ENCODE measurements at places on chromosomes 16 and 17.

GRCh38 chr16:77759201-77759600, 29.2 kb upstream of the VAT1L start:
- DNase-seq: peak; percentile 26

- DNase-seq: no peak
Observed at GRCh38 chr16:84378567-84378966, 10.2 kb downstream of the ATP2C2 start.

DNA sequence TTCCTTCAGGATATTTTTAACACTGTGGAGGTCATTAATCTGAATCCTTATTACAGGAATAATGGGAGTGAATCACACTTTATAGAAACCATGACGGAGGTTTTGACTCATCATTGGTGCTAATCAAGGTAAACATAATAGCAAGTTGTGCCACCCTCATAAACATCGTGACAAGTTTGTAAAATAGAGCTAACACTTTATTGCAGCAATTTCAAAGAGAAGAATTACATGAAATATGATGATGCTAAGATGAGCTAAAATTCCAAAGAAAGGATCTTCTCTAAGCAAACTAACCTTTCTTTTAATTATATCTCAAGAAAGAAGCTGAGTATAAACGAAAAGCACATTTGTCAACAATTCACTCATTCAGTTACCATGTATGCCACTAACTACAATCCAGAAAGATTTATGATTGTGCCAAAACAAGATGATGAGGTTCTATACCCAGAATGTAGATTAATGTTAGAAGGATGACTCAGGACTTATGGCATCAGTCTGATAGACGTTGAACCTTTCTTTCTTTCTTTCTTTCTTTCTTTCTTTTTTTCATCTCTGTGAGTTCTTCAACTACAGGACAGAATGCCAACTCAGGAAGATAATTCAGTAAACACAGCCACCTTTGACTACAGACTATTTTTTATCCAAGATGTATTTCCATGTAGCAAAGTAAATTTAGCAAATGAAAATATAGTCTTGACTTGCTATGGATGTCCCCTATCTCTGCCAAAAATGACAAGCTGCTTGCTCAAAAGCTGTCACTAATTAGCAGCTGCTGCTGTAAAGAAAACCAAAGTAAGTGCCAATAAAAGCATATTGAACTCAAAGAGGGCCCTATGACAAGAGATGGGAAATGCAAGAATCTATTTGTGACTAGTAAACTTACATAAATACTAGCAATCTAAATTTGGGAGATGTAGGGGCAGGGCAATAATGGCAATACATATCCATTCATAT, 23.3 kb downstream of the STAT5B start:
- no peak for DNase-seq

DNA sequence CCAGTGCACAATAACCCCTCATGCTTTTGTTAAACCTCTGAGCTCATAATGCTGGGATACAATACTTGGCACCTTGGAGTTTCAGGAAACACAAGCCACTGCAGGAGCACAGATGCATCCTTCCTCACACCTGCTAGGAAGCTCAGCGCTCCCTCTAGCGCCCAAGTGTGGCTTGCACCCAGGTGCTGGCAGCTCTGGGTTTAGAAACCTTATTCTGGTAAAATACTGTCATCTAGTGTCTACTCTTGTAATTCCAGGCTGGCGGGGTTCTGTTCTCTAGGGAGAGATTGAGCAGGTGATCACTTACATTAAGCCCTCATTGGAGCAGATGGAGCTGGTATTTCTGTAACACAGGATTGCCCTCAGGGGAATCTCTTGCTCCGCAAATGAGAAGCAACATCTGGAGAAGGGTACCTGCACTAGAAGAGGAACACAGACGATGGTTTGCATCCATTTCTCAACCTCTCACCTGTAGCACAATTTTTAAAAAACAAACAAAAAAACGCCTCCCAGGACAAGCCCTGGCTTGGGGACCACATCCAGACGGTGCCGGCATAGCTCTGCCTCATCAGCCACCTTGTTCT, 1.5 kb downstream of the CCL1 start:
- DNase-seq: peak; percentile 76

- DNase-seq: no peak
Observed at GRCh38 chr16:89641458-89642119, 15.9 kb downstream of the CHMP1A start.

DNA sequence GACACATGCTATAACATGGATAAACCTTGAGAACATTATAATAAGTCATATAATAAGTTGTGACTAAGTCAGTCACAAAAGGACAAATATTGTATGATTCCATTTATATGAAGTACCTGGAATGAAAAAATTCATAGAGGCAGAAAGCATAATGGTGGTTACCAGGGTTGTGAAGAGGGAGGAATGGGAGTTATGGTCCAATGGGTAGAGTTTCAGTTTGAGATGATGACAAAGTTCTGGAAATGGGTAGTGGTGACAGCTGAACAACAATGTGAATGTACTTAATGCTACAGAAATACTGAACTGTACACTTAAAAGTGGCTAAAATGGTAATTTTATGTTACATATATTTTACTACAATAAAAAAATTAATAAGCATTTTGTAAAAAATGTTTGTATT, 49.7 kb downstream of the MYO1D start:
- DNase-seq: no peak

DNA sequence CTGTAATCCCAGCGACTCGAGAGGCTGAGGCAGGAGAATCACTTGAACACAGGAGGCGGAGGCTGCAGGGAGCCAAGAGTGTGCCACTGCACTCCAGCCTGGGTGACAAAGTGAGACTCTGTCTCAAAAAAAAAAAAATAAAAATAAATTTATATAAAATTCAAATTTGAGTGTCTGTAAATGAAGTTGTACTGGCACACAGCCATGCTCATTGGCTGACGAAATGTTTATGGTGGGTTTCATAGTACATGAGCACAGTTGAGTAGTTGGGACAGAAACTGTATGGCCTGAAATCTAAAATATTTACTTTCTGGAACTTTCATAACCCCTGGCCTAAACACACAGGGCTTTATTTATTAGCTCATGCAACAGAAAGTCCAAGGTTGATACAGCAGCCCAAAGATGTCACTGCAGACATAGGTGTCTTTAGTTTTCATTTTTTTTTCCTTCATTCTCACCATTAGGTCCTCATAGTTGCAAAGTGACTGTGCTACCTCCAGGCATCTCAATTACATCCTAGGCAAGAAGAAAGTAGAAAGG, 355.3 kb downstream of the SLC39A11 start:
- no peak for DNase-seq

- no peak for DNase-seq
Observed at GRCh38 chr17:2964370-2964769, 99.0 kb downstream of the OR1D5 start.

GRCh38 chr17:4327606-4328005, 38.9 kb downstream of the UBE2G1 start:
- DNase-seq: no peak

- DNase-seq: no peak
Observed at GRCh38 chr16:49883076-49884014, 27.4 kb upstream of the ZNF423 start.

GRCh38 chr17:32943647-32944191, 15.8 kb downstream of the TMEM98 start:
- DNase-seq: peak; percentile 92

DNA sequence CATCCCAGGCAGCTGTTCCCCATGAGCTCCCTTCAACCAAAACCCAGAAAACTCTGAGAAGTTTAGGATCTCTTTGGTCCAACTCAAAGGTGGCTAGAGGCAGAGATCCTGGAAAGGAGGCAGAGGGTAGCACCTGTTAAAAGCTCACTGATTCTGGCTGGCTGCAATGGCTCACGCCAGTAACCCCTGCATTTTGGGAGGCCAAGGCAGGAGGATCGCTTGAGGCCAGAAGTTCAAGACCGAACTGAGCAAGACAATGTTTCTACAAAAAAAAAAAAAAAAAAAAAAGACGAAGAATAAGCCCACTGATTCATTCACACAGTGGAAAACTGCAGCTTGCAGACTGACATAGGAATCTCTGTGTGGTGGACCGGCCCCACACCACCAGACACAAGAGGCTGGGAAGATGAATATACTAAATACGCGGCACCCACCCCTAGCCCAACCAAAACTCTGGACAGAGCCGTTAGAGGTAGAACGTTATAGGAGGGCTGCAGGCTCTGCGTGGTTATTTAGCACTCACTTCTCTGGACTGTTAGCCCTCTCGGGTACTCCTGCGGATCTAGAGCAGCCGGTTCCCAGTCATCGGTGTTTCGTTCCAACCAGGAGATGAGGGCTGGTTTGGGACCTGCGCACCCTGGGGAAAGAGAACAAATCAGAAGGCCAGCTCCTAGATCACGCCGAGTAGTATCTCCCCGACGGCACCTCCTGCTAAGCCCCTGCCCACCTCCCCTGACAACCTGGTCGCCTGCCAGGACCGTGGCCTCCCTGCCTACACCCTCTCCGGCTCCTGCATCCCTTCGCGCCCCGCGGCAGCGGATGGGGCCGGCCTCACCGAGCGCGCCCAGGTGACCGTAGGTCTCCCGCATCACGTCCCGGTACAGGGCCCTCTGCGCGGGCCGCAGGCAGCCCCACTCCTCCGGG, 925 bp downstream of the ZNF689 start:
- peak; percentile 76 for DNase-seq

DNA sequence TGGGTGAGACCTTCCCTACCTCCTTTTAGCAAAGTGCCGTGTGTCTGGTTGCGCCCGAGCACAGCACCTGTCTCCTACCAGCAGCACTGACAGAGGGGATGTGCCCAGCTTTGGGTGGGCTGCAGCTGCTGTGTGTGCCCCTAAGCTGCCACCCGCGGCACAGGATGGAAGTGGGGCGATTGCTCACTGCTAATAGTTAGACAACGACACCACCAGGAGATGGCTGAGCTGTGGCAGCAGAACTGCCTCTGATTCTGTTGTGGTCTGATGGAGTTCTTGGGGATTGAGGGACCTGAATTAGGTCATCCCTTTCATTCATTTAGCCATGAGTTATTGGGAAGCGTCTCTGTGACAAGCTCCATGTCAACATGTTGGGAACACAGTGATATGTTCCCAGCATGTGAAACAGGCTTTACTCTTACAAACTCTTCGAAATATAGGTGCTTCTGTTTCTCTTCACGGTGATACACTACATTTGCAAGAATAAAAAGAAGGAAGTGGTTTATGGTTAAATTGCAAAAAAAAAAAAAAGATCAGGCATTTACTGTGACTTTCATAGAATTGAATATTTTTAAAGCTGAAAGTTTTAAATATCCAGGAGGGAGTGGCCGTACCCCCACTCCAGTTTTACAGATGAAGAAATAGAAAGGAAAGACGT, 184.4 kb downstream of the MAF start:
- DNase-seq: no peak

- no peak for DNase-seq
Observed at GRCh38 chr17:67312265-67312664, 54.1 kb downstream of the PSMD12 start.

- no peak for DNase-seq
Observed at GRCh38 chr16:85735225-85735635, 15.7 kb downstream of the C16orf74 start.

DNA sequence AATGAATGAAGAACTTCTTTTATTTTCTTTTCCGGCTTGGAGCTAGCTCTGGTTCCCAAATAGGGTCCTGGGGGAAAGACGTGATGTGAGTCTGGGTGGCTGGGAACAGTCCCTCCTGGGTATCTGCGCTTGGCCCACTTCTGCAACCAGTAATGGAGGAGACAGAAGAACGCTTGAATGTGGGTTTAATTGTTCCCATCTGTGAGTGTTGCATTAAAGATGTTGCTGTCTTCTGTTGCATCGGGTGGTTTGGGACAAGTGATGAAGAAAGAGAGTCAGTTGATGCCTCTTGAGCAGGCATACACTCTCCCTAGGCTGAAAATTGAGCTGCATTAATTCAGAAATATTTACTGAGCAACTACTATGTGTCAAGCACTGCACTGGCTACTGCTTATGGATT, 511.1 kb downstream of the CDH13 start:
- DNase-seq: no peak

DNA sequence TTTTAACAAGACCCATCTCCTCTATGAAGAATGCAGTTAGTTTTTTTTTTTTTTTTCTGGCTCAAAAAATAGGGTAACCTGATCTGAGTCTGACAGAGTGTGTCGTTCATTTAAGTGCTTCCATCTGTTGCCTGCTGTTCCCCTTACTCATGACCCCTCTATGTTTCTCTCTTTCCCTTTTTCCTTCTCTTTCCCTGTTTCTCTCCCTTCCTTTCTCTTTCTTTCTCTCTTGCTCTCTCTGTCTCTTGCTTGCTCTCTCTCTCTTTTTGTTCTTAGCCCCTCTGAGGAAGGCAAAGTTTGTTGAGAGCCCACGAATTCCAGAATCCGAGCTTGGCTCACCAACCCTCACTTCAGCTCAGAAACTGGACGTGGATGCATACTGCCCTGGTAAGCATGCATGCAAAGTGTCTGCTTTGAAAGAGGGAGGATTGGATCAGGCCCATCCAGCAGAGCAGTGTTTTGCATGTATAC, 185.0 kb downstream of the TANC2 start:
- peak; percentile 3 for DNase-seq

- DNase-seq: peak; percentile 72
Observed at GRCh38 chr17:78168903-78169793, 767 bp downstream of the SYNGR2 start.

- peak; percentile 94 for DNase-seq
Observed at GRCh38 chr16:22353191-22353919, 21.1 kb downstream of the CDR2 start.

- no peak for DNase-seq
Observed at GRCh38 chr17:2034806-2035540, 5.0 kb downstream of the DPH1 start.

- peak; percentile 51 for DNase-seq
Observed at GRCh38 chr16:85752511-85753420, 1.9 kb upstream of the C16orf74 start.

DNA sequence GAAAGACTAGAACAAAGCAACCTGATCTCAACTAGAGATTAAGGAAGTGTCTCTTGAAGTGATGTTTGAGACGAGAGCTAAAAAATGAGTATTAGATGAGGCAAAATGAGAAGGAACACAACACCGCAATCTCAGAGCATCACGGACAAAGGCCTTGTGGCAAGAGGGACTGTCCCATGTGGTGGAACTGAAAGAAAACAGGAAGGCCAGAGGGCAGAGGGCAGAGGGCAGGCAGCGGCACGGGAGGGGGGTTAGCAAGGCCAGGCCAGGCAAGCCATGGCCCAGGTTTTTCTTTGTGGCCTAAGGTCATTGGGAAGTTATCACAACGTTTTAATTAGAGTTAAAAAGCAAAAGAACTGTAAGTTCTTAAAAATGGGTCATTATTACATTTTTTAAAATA, 22.5 kb downstream of the RPA1 start:
- DNase-seq: no peak

- peak; percentile 84 for DNase-seq
Observed at GRCh38 chr17:36598951-36599401, 2.4 kb upstream of the MRM1 start.

- peak; percentile 83 for DNase-seq
Observed at GRCh38 chr17:75516619-75517296, 430 bp downstream of the TSEN54 start.

GRCh38 chr17:65595071-65595656, 33.7 kb upstream of the AXIN2 start:
- DNase-seq: no peak

Data from large intestine (tissue), 12 donors.